ENCODE measurements at places on chromosomes 4 and X.

DNA sequence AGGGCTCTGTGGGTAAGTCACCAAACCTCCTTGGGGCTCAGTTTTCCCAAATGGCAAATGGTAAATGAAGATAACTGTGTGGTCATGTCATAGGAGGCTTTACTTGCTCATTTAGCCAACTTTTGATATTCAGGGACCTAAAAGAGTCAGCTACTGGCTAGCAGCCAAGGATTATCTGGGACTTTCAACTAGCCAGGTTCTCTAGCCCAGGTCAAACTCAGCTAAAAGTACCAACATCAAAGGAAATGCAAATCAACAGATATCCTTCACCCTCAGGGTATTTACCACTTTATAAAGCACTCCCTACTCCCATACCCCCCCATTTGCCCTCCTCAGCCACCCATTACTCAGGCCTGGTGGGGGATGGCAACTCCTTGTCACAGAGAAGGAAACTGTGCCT lies 7.5 kb downstream of the AMER1 start:
- DNase-seq: no peak

GRCh38 chr4:13544606-13545393 lies 492 bp upstream of the NKX3-2 start:
- DNase-seq: peak; percentile 48

DNA sequence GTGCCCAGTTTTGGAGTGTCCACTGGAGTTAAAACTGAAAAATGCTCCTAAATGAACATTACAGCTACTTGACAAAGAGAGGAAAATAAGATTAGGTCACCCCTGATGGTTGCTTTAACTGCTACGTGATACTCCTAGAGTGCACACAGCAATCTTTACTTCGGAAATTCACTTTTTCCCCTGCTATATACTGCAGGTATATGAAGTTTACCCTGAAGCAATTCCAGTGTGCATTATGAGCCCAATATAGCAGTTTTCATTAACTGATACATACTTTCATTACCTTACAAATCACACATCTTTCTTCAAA lies 773 bp upstream of the ZNF827 start:
- DNase-seq: peak; percentile 41

DNA sequence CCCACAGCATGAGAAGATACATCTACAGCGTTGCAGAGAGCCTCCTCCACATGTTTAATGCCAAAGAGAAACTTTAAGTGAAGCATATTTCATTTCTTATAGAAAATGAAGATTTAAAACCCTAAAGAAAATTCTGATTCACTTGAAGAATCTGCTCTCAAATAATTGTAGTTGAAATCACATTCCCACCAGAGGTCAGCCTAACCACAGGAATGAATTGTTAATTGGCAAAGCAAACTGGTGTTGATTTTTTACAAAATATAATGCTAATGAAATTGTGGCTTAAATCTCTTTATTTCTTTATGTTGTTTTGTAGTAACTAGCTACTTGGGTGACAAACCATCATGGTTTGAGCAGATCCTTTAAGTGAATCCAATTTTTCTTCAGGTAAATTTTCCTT lies 31.1 kb upstream of the WDR17 start:
- DNase-seq: peak; percentile 80

GRCh38 chr4:76570141-76570973 lies 135.3 kb downstream of the SHROOM3 start:
- DNase-seq: peak; percentile 89

DNA sequence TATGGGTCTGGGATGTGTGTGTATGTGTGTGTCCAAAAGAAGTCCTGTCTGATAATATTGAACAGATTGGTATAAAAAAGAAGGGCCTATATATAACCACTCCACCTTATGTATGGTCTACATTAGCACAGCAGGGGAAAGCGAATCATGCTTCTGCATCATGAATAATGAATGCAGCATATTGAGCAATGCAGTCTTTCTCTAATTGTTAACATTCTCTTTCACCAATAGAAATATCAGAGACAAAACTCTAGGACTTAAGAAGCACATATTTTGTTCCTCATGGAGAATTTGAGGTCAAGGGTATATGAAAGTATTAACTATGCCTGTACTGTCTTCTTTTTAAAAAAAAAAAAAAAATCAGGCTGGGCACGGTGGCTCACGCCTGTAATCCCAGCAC lies 264.3 kb upstream of the NOCT start:
- peak; percentile 37 for DNase-seq

GRCh38 chr4:7058792-7059191 lies 9.1 kb downstream of the GRPEL1 start:
- DNase-seq: no peak

Data from fibroblast of lung (primary cell).